ENCODE measurements at places on chromosomes 5 and 9. TPM values are rescaled to one million over a fixed set of nuclear protein-coding genes. Genes with fewer than 3 reads are reported as not detected.

GRCh38 chr5:6498968-6499367, 50.3 kb downstream of the UBE2QL1 start:
- no peak overlapping the region for H3K4me3 ChIP-seq
- no peak overlapping the region for H3K27ac ChIP-seq
- DNase-seq = no peak
- no peaks in the 10 kb centered on the region for H3K4me1 ChIP-seq
- no peaks in the 10 kb centered on the region for H3K36me3 ChIP-seq

GRCh38 chr5:174491265-174491664, 233.1 kb upstream of the MSX2 start:
- DNase-seq = no peak
- no peaks in the 10 kb centered on the region for H3K36me3 ChIP-seq
- H3K27ac ChIP-seq = no peak overlapping the region
- H3K4me1 ChIP-seq = no peaks in the 10 kb centered on the region

GRCh38 chr9:14273696-14274121, 40.2 kb downstream of the NFIB start:
- no peaks in the 10 kb centered on the region for H3K27me3 ChIP-seq
- H3K4me1 ChIP-seq = no peaks in the 10 kb centered on the region
- peak overlapping the region; percentile 74 for H3K27ac ChIP-seq
- DNase-seq = no peak

GRCh38 chr9:4887556-4887955, 94.8 kb downstream of the RCL1 start:
- H3K36me3 ChIP-seq = no peaks in the 10 kb centered on the region
- DNase-seq = no peak
- no peak overlapping the region for H3K27ac ChIP-seq

GRCh38 chr9:111599955-111600343, 502 bp upstream of the PTGR1 start:
- peak overlapping the region; percentile 83 for H3K27ac ChIP-seq
- peak; percentile 15 for DNase-seq
- no peaks in the 10 kb centered on the region for H3K36me3 ChIP-seq

DNA sequence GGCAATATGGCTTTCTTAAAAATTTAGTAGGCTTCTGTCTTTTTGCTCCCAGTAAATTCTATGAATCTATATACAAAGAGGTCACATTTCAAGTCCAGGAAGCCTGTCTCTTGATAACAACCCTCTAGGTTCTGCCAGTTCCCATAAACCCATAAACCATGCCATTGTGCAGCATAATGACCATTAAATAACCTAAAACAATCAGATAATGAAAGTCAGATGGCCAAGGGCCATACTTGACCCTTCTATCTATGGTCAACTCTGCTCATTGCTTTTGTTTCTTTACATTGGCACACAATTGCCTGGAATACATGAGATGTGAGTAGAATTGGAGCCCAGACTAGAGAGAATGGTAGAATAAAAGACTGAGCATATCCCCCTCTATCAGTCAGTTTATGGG, 305.4 kb upstream of the KIF2A start:
- H3K36me3 ChIP-seq = no peaks in the 10 kb centered on the region
- no peak overlapping the region for H3K27ac ChIP-seq
- H3K4me1 ChIP-seq = no peaks in the 10 kb centered on the region
- DNase-seq = no peak
- no peak overlapping the region for H3K4me3 ChIP-seq
- no peaks in the 10 kb centered on the region for H3K27me3 ChIP-seq

DNA sequence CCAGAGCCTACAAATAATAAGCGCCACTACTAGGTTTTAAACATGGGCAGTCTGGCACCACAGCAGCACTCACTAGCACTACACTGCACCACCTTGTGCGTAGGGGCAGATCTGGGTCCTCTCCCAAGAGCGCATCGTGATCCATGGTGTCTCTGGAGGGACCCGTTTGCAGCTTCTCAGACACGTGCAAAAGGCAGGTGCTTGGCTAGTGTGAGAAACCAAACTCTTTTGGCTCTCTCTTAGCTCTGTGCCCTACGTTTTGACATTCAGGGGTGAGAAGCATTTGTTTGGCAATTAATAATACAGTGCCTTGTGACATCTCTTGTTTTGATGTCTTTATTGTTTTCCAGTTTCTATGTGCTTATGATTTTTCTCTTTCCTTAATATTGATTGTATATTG, 75.4 kb upstream of the EGFLAM start:
- no peaks in the 10 kb centered on the region for H3K36me3 ChIP-seq
- no peak overlapping the region for H3K4me3 ChIP-seq
- H3K27me3 ChIP-seq = no peaks in the 10 kb centered on the region
- no peak for DNase-seq
- H3K4me1 ChIP-seq = no peaks in the 10 kb centered on the region

DNA sequence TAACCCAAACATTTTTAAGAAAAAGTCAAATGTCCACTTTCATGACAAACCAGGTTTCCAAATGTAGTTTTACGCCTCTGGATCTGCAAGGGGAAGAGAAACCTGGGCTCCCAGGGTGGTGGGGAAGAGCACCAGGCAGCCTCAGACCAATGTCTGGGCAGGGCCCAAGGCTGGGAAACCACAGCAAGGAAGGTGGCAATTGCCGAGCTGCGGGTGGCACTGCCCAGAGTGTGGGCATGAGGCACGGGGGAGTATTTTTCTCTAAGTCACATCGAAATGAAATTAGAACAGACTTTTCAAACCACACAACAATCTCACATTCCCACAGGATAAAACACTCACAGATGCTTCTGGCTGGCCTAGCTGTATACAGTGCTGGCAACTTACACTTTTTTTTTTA, 32.6 kb upstream of the RASGEF1C start:
- H3K27ac ChIP-seq = no peak overlapping the region
- H3K4me1 ChIP-seq = no peaks in the 10 kb centered on the region

- no peak overlapping the region for H3K4me3 ChIP-seq
- no peak for DNase-seq
- no peaks in the 10 kb centered on the region for H3K27me3 ChIP-seq
- H3K4me1 ChIP-seq = no peaks in the 10 kb centered on the region
Observed at GRCh38 chr9:38708759-38709158, 11.2 kb downstream of the FAM240B start.

DNA sequence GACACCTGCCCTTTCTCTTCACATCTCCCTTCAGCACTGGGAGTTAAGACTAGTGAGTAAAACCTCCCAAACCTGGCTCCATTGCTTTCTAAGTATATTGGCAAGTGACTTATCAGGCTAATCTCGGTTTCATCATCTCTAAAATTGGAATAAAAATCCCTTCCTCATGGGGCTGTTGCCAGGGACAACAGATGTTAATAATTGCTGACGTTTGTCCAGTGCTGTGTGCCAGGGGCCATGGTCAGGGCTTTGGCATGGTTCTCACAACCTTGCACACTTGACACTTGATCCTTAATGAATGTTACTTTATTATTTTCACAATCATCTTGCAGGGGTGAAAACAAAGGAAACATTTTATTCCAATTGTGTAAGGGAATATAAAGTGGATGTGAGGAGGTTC, 1262.0 kb upstream of the WWC1 start:
- no peak overlapping the region for H3K27ac ChIP-seq
- DNase-seq = no peak
- no peaks in the 10 kb centered on the region for H3K36me3 ChIP-seq
- H3K4me1 ChIP-seq = no peaks in the 10 kb centered on the region
- H3K27me3 ChIP-seq = no peaks in the 10 kb centered on the region

DNA sequence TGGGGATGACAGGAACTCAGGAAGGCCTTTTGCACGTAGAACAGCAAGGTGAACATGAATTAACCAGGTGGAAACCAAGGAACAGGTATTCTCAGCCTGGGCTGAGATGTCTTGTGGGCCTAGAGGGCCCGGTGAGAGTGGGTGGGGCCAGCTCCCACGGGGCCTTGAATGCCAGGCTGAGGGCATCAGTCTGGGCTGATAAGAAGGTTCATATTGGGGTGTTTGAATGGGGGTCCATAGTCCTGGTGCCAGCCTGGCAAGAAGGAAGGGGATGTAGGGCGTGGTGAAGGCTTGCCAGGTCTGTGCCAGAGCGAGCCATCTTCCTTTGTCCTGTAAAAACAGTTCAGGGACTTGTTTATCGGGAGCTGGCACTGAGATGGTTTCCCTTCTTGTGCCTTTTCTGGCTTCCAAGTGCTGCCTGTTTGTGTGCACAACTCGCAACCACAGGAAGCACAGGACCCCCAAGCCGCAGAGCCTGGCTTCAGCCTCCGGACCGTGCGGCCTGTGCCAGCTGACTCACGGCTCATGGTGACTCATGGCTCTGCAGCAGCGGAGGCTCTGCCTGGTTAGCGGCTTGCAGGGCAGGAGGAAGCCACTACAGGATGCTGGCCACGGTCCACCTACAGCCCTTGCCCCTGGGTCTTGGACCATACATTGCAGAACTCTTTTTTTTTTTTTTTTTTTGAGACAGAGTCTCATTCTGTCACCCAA, 2.4 kb downstream of the CARD19 start:
- no peaks in the 10 kb centered on the region for H3K27me3 ChIP-seq
- DNase-seq = peak; percentile 94
- H3K4me1 ChIP-seq = peaks cover 6% of the 10 kb centered on the region
- peak overlapping the region; percentile 6 for H3K4me3 ChIP-seq

DNA sequence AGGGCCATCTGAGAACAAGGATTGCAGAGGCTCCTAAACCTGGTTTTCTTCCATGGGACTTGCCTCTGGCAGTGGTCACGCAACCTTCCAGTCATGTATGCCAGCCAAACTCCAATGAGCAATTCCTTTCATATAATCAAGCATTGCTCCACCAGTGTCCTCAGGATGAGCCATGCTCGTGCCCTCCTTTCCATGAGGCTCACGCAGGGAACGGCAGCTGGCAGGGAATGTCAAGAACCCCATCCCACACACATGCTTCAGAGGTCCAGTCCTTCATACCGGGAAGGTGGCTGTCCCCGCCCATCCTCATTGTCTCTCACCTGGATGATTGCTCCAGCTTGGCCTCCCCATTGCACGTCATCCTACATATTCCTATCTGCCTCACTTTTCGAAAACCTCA, 13.4 kb upstream of the ZBTB34 start:
- no peaks in the 10 kb centered on the region for H3K36me3 ChIP-seq
- H3K27ac ChIP-seq = no peak overlapping the region
- DNase-seq = no peak

GRCh38 chr5:71529682-71530081, 57.5 kb upstream of the MCCC2 start:
- no peak overlapping the region for H3K27ac ChIP-seq
- no peaks in the 10 kb centered on the region for H3K27me3 ChIP-seq
- no peaks in the 10 kb centered on the region for H3K36me3 ChIP-seq
- H3K4me3 ChIP-seq = no peak overlapping the region
- H3K4me1 ChIP-seq = no peaks in the 10 kb centered on the region
- DNase-seq = no peak

GRCh38 chr5:128491291-128491690, 46.8 kb downstream of the FBN2 start:
- H3K36me3 ChIP-seq = no peaks in the 10 kb centered on the region
- H3K4me1 ChIP-seq = no peaks in the 10 kb centered on the region
- no peak overlapping the region for H3K27ac ChIP-seq
- DNase-seq = no peak

DNA sequence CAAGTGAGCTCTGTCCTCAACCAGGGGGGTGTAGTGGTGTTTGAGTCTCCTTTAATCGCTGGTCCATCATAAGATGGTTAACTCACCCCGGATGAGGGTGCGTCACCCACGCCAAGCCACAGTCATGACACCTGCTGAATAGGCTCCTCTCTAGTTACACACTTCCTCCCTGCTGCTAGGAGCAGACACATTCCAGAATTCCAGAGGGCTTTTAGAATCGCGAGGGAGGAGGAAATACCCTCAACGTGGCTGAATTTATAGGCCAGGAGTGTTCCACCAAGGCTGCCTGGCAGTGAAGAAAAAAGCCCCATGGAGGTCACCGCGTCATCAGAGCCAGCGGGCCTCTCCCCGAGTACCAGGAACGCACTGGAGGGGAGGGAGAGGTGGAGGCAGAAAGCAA, 5.1 kb downstream of the GLRX start:
- no peak overlapping the region for H3K4me3 ChIP-seq
- H3K36me3 ChIP-seq = no peaks in the 10 kb centered on the region
- H3K4me1 ChIP-seq = no peaks in the 10 kb centered on the region
- no peak for DNase-seq

DNA sequence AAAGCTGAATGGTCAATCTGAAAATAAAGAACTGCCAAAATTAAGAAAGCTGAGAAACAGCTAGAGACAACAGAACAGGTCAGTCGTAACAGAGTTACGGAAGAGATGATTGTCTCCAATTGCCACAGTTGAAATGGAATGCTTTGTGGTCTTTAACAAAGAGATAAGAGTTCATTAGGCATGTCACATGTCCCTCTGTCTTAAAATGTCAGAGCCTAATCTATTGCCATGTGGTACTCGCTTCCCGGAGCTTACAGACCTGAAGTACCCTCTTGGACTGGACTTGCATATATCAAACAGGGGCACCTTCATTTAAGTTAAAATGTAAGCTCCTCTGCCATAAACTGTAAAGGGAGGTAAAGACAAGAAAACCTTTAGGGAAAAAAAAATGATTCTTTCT, 19.7 kb downstream of the TTC39B start:
- DNase-seq = no peak
- H3K4me1 ChIP-seq = no peaks in the 10 kb centered on the region
- no peaks in the 10 kb centered on the region for H3K27me3 ChIP-seq
- no peaks in the 10 kb centered on the region for H3K36me3 ChIP-seq
- H3K27ac ChIP-seq = no peak overlapping the region

GRCh38 chr9:90787771-90788460, 13.7 kb upstream of the SYK start:
- no peak overlapping the region for H3K27ac ChIP-seq
- H3K4me1 ChIP-seq = no peaks in the 10 kb centered on the region
- no peaks in the 10 kb centered on the region for H3K27me3 ChIP-seq
- no peak for DNase-seq
- no peak overlapping the region for H3K4me3 ChIP-seq
- H3K36me3 ChIP-seq = no peaks in the 10 kb centered on the region

GRCh38 chr9:4305065-4305985, 5.5 kb upstream of the GLIS3 start:
- no peaks in the 10 kb centered on the region for H3K27me3 ChIP-seq
- H3K36me3 ChIP-seq = no peaks in the 10 kb centered on the region

- no peak overlapping the region for H3K4me3 ChIP-seq
- DNase-seq = no peak
- H3K27me3 ChIP-seq = no peaks in the 10 kb centered on the region
- no peak overlapping the region for H3K27ac ChIP-seq
- H3K4me1 ChIP-seq = no peaks in the 10 kb centered on the region
Observed at GRCh38 chr5:106020894-106021293, 1649.8 kb downstream of the EFNA5 start.

GRCh38 chr9:81898851-81899250, 29.4 kb upstream of the SPATA31D4 start:
- no peak overlapping the region for H3K27ac ChIP-seq
- H3K36me3 ChIP-seq = no peaks in the 10 kb centered on the region
- no peak overlapping the region for H3K4me3 ChIP-seq
- H3K27me3 ChIP-seq = no peaks in the 10 kb centered on the region

GRCh38 chr5:97192580-97193354, 9.7 kb upstream of the RIOK2 start:
- no peaks in the 10 kb centered on the region for H3K36me3 ChIP-seq
- DNase-seq = no peak
- no peaks in the 10 kb centered on the region for H3K4me1 ChIP-seq
- no peak overlapping the region for H3K4me3 ChIP-seq
- no peaks in the 10 kb centered on the region for H3K27me3 ChIP-seq
- no peak overlapping the region for H3K27ac ChIP-seq

Gene OMD
- 9.0 TPM for total RNA-seq

Gene ANKRD55
- not detected for total RNA-seq

Gene TAF11L5
- not detected for total RNA-seq

Gene IFNE
- 1.9 TPM for total RNA-seq

Gene SLC27A6
- total RNA-seq = not detected

Gene SLC1A3
- total RNA-seq = 5.6 TPM

Gene HAVCR2
- 2.4 TPM for total RNA-seq

Gene HBEGF
- total RNA-seq = 0.77 TPM

Gene DAB2IP
- total RNA-seq = 40.6 TPM

Gene RUSC2
- total RNA-seq = 60.2 TPM

Gene AQP7
- not detected for total RNA-seq

Gene SOHLH1
- total RNA-seq = not detected
